ENCODE measurements at places on chromosomes 3 and 15.

DNA sequence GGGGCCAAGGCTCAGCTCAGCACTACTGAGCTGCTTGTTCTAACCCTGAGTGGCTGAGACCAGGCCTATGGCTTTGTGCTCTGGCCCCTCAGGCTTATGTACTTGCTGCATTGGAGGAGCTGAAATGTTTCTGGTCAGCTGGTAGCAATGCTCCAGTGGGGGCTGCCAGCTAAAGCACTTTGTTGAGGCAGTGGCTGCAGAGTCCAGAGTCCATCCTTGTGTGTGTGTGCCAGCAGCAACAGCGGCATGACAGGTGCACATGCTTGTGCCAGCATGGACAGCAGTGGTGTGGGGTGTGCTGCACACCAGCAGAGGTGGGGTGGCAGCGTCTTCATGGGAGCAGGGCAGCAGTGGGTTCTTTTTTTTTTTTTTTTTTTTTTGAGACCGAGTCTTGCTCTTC lies 169.1 kb downstream of the VPS8 start:
- DNase-seq = peak; percentile 39

DNA sequence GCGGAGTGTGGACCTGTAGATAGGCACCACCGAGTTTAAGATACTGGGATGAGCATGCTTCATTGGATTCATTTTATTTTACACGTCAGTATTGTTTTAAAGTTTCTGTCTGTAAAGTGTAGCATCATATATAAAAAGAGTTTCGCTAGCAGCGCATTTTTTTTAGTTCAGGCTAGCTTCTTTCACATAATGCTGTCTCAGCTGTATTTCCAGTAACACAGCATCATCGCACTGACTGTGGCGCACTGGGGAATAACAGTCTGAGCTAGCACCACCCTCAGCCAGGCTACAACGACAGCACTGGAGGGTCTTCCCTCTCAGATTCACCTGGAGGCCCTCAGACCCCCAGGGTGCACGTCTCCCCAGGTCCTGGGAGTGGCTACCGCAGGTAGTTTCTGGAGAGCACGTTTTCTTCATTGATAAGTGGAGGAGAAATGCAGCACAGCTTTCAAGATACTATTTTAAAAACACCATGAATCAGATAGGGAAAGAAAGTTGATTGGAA lies 29.5 kb downstream of the SYNM start:
- no peak for DNase-seq

DNA sequence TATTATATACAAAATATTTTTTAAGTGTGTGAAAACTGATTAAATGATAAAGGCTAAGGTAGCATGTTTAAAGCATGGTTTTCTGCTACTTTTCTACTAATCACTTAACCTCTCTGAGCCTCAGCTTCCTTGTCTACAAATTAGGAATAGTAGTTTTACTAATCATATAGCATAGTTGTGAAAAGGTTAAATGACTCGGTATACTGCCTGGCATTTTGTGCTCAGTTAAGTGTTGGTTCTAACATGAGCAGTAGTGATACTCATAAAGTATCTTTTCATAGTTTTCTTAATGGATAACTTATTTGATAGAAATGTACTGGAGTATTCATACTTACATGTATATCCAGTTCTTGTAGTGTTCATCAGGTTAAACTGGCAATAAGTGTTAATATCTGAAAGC lies 13.6 kb downstream of the RASA2 start:
- DNase-seq = no peak

DNA sequence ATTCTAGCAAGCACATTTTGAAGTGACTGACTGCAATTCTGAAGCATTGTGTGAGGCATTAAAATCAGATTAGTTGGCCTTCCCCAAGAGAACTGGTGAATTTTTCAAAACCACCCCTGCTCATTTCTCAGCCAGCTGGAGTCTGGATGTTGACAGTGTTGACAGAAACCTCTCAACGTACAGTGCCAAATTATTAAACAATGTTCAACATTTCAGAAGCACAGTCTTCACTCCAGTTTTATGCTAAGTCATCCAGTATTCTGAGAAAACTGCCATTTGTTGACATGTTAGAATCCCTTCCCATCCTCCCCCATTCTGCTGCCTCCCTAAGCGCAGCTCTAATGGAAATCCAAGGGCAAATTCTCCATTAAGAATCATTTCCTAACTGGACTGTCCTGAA lies 369.3 kb upstream of the TRIM42 start:
- DNase-seq = no peak

GRCh38 chr3:13702286-13702685 lies 153.4 kb downstream of the FBLN2 start:
- DNase-seq = no peak

- DNase-seq = peak; percentile 24
These were observed 609 bp upstream of the TBC1D23 start for GRCh38 chr3:100260081-100260684.

- no peak for DNase-seq
These were observed 34.9 kb downstream of the MAGEF1 start for GRCh38 chr3:184676927-184677326.
